AG09309 (cell line): ENCODE measurements at places on chromosomes 4 and X.

DNA sequence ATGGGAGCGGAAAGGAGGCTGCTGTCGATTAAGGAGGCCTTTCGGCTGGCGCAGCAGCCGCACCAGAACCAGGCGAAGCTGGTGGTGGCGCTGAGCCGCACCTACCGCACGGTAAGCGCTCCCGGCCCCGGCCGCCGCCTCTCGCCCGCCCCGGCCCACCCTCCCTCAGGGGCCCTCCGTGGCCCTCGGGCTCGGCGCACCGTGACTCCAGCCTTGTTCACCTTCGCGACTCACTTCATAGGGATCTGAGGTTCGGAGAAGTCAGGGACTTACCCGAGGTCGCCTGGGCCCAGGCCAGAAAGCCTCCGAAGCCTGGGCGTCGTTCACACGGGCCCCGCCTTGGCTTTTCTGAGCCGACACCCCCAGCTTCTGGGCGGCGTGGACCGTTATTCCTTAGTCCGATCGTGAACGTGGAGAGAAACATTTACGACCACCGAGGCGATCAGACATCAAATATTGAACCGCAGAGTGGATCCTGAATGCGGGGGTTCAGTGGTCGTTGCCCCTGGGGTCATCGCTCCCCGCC lies 362 bp downstream of the NCAPG start:
- no peak for DNase-seq

DNA sequence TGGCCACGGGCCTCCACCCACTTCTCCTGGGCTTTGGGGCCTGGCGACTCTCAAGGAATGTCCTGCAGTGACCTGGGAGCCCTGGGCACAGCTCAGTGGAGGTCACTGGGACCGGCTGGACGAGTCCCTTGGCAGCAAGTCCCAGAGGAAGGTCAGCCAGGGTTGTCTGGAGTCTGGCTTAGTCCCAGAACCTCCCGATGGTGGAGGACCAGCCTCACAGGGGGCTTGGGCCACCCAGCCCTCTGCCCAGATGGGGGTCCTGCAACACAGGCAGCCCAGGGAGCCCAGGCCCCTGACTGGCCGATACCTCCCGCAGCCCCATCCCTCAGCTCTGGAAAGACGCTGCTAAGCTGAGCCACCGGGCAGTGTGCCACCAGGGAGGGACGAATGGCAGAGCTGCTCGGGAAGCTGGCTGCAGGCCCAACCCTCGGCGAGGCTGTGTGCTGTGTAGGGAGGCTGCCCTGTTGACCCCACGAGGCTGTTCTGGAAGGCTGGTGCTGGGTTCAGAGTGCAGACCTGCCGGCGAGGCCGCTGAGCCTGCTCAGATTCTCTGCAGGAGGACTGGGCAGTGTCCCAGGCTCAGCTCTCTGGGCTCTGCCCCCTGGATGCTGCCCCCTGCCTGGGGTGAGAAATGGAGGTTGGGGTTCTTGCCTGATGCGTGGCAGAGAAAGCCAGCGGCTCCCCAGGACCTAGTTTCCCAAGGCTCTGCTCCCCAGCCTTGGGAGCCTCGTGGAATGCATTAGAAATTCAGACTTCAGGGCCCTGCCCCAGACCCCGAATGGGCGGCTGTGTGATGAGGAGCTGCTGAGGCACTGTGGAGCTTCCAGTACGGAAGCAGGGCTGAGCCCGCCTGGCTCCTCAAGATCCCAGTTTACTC lies 61.7 kb downstream of the ADRA2C start:
- DNase-seq: no peak

DNA sequence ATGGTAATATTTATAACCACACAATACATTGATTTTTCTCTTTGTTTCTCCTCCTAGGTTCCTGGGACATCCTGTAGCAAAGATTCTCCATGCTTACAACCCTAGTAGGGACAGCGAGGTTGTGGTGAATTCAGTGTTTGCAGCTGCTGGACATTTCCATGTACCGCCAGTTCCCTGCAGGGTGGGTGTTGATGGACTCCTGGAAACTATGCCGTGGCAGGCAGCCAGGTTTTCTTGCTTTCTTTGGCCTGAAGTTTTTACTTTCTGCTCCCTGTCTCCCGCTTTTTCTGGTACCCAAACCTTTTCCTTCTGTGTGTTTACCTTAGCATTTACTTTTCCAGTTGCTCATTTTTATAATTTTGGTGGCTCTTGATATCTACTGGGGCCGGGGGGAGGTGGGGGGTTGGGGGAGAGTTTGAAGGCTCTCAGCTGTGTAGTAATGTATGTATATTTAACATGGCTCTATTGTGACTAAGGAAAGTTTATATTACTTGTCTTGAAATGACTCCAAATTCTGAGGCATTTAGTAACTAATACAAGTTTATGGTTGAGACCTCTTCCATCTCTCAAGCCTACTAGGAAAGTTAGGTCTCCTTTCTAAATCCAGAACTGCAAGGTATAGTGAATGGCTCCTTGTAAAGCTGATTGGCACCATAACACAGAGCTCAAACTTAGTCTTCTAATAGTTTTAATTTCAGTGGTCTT lies 89.7 kb downstream of the TMEM131L start:
- no peak for DNase-seq

GRCh38 chr4:64715741-64716140 lies 306.5 kb upstream of the TECRL start:
- no peak for DNase-seq

- DNase-seq: no peak
Measured at GRCh38 chr4:111330786-111331185, 707.9 kb upstream of the PITX2 start.

DNA sequence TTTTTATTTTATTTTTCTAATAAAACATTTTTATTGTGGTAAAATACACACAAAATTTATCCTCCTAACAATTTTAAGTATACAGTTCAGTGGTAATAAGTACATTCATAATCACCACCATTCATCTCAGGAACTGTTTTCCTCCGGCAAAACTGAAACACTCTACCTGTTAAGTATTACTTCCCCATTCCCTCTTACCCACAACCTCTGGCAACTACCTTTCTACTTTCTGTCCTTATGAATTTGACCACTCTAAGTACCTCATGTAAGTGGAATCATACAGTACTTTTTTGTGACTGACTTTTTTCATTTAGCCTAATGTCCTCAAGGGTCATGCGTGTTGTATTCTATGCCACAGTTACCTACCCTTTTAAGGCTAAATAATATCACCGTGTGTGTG lies 21.1 kb upstream of the HSFX4 start:
- DNase-seq: no peak

- no peak for DNase-seq
Measured at GRCh38 chrX:134158821-134159512, 78.0 kb upstream of the CCDC160 start.

DNA sequence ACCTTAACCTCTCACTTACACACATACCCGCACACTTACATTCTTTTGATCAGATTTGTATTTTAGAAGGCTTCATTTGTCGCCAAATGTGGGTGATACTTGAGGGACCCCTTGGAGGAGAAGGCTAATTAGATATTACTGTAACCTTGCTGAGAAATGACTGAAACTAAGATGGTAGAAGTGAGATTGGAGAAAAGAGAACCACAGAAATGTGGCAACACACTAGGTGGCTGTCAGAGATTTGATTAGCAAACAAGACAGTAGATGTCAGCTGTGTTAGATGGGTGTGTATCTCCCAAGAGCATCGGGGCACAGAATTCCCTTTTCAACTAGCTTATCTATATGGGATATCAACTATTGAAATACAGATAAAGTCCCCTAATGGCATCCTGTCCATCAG lies 149.3 kb upstream of the FABP2 start:
- no peak for DNase-seq
